Stimulated activated CD4-positive, alpha-beta T cell treated with anti-CD3 and anti-CD28 coated beads, Interleukin-12 subunit alpha, Interleukin-12 subunit beta, amount 100 ng/mL, for 4 hours (primary cell): ENCODE measurements at places on chromosomes 7 and 10.

DNA sequence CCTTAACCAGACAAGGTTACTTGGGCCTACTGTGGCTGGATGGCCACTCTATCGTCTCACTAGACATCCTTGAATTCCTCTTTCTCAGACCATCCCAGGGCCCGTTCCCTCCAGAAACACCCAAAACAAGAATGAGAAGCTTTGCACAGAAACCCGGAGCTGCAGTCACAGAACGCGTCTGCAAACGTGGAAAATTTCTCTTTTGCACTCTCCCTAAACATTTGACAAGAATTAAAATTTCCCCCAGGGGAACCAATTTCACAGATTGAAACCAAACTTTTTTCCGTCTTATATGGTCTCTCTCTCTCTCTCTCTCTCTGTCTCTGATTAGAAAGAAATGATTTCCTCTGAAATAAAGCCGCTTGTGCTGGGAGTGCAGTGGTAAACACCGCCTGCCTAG, 120.7 kb downstream of the MKX start:
- DNase-seq = no peak

DNA sequence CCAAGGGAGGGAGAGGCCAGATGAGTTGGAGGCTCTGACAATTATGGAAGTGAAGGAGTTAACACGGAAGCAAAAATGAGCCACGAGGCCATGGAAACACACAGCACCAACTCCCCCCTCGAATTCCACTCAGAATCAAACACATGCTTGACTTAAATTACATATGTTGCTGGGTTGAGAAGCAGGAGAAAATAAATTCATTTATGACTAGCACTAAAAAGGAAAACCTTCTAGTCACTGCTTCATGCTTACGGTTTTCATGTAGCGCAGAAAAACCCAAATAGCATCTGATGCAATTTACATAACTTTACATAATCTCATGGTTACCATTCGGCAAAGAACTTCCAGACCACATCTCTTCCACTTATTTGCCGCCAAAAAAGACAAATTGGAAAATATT, 51.5 kb downstream of the SFMBT2 start:
- no peak for DNase-seq

DNA sequence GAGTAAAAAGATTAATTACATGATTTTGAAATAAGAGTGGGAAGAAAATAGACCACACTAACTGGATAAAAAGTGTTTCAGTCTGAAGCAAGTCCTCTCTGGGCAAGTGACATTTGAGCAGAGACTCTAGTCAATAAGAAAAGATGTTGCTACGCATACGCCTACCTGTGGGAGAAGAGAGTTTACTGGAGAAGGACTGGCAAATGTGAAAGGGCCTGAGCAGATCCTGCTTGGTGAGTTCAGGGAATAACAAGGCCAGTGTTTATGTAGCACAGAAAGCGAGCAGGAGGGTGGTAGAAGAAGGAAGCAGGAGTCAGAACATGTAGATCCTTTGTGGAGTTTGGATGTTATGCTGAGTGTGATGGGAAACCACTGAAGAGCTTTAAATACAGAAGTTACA, 43.4 kb downstream of the RAB18 start:
- no peak for DNase-seq

- no peak for DNase-seq
Measured at GRCh38 chr7:5692845-5693278, 88.6 kb downstream of the RNF216 start.

- no peak for DNase-seq
Measured at GRCh38 chr7:36611703-36612102, 112.6 kb downstream of the AOAH start.
